Activated naive CD8-positive, alpha-beta T cell treated with anti-CD3 and anti-CD28 coated beads, Interleukin-2, amount 50 U/mL, for 24 hours (primary cell): ENCODE measurements at places on chromosomes 5 and 9.

DNA sequence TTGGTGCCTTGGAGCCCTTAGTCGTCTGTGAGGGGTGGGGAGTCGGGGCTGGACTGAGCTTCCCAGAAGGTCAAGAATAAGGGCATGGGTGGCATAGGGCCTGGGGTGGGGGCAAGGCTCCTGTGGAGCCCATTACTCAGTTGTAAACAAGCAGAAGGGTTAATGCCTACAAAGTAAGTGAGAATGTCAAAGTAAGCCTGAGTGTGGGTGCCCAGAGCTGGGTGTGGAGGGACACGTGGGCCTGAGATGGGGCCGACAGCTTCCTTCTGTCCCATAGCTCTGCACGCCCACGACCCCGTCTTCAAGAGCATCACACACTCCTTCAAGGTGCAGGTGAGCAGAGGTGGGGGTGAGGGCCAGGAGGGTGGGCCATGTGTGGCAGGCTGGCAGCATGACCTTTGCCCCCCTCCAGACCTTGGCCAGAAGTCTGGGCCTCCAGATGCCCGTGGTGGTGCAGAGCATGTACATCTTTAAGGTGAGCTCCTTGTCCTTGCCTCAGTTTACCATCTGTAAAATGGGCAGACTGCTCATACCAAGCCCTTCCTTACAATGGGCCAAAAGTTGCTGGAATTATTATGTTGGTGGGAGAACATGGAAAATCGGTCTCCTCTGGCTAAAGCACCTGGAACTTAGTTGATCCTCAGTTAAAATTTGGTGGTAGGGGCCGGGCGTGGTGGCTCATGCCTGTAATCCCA is 11.1 kb downstream of the DOLK start:
- no peak for DNase-seq

DNA sequence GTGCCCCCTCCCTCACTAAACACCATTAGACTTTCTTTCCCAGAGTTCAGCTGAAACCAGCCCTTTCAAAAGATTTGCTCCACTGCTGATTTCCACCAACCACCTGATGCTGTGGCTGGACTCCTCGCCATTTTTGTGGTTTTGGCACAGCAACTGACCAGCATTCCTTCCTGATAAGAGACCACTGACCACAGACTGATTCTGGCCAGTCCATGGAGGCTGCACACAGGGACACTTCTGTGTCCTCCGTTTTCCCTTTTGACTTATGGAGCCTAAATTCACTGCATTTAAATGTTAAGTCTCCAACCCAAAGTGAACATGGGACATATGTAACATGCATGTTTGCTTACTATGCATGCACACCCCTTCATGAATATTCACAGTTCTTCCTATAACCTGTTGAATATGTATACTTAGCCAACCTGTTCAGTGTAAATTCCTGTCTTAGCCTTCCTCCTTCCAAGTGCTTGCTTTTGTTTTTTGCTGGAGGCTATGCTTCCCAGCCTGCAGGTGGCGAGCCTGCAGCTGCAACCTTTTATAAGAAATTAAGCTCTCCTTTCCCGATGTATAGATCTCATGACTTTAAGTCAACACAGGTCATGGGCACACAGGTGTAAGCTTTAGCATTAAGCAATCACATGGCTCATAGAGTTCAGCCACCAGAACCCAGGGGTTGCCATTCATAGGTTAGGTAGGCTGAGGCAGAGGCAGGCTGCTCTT is 78.7 kb downstream of the ACTL7B start:
- no peak for DNase-seq

GRCh38 chr9:21967169-21967568 is 27.0 kb downstream of the CDKN2A start:
- DNase-seq = no peak

- peak; percentile 18 for DNase-seq
Observed at GRCh38 chr5:150624334-150625163, 15.9 kb upstream of the SYNPO start.

DNA sequence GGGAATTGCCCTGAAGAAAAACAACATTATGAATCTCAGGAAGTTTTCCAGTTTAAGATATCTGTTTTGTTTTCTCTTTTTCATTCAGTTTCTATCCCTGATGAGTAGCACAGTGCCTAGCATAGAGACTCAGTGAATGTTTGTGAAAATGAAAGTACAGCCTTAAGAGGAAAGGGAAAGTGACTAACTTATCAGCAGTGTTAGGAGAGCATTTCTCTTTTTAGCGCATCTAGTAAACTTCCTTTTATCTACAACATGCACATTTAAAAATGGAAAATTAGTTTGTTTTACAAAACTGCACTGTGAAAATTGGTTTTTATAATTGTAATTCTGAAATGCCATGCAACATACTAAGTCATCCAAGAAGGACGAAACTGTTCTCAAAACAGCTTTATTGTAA is 110.8 kb downstream of the SMARCA2 start:
- no peak for DNase-seq

GRCh38 chr5:174852143-174852542 is 127.8 kb downstream of the MSX2 start:
- DNase-seq = no peak
